Vagina (tissue), 2 donors: ENCODE measurements at places on chromosomes 7 and 10. TPM values are rescaled to one million over a fixed set of nuclear protein-coding genes. Genes with fewer than 3 reads are reported as not detected.

SGPL1 gene
- 33.1 TPM for total RNA-seq

FOXP2 gene
- 29.7 TPM for total RNA-seq

TMEM236 gene
- not detected for total RNA-seq

SYNPO2L gene
- 0.49 TPM for total RNA-seq

NODAL gene
- total RNA-seq = not detected

GRCh38 chr7:75938921-75939320, 24.0 kb downstream of the POR start:
- no peak for DNase-seq

DNA sequence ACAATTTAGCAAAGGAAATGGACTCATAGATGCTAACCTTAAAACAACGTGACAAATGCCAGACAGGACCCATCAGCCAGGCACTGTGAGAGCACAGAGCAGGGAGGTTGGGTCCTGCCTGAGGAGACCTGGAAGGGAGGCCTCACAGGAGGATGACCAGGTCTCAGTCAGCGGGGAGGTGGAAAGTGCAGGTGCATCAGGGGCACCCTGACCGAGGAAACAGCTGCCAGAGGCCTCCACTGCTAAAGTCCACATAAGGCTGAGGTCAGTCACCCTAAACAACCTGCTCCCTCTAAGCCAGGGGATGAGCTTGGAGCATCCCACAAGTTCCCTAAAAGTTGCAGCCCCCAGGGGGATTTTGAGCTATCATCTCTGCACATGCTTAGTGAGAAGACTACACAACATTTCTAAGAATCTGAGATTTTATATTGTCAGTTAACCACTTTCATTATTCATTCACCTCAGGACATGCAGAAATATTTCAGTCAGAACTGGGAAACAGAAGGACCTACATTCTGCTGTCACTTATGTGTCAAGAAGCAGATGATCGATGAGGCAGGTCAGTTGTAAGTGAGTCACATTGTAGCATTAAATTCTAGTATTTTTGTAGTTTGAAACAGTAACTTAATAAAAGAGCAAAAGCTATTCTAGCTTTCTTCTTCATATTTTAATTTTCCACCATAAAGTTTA, 157.6 kb upstream of the LANCL2 start:
- no peak for DNase-seq

- DNase-seq = no peak
Measured at GRCh38 chr10:89138755-89139490, 68.2 kb downstream of the CH25H start.

DNA sequence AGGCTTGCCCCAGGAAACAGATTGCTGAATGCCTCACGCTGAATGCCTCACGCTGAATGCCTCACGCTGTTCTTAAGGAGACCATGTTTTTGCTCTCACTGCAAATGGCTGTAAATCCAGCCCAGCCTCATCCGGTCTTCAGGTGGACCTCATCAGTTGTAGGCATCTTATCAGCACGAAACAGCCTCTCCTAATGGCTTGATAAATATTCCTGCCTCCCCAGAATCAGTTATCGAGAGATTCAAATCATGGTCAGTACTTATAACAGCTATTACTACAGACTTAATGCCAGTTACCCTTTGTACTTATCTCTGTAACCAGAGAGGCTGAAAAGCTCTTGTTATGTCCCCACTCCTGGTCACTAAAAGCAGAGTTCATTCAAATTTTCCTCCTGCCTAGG, 290.6 kb downstream of the FZD1 start:
- no peak for DNase-seq

DNA sequence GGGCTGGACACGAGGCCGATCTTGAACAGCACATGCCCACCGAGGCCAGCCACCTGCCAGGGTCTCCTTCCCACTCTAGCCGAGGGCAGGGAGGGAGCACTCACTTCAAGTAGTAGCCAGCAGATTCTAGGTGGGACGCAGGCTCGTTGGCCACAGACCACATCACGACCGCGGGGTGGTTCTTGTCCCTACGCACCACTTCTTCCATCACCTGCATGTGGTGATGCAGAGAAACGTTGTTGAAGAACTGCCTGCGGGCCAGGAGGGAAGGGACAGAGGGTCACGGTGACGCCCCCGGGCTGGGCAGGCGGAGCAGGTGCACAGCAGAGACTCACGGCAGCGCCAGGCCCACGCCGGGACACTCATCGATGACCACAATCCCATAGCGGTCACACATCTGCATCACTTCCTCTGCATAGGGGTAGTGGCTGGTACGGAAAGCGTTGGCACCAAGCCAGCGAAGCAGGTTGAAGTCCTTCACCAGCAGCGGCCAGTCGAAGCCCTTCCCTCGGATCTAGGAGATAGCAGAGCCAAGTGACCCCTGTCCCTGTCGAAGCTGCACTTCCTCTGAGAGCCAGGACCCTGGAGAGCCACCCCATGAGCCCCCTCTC, 7.7 kb downstream of the GUSB start:
- no peak for DNase-seq

DNA sequence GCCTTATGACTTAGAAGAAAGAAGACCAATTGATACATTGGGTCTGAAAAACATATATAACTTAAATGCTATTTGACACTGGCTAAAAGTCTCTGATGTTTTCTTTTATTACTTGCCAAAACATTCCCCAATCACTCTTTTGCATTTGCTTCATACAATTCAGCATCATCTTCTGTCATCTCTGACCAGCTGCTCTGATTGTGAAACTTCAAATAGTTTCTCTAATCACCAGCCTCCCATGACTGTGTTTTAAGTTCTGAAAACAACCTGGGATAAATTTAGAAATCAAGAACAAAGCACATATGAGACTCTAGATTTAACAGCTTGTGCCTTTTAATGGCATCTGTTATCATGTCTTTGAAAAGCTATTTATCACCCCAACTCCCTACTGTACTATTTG, 208.4 kb upstream of the KCND2 start:
- DNase-seq = no peak

GRCh38 chr10:75097666-75098285, 13.7 kb upstream of the SAMD8 start:
- no peak for DNase-seq

DNA sequence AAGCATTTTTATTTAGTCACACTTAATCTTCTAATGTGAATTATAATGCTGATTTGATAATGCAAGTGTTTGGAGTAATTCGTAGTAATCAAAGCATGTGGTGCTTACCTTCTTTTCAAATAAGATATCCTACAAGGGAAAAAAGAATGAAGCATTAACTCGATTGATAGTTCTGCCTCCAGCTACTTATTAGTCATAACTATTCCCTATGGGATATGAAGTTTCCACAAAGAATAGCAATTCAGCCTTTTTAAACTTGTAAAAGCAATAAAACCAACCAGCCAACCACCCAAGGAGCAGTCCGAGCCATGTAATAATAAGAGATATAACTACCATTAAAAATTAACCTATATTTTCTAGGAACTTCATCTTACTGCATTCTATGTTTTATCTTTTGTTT, 11.6 kb downstream of the COL28A1 start:
- no peak for DNase-seq

- no peak for DNase-seq
Measured at GRCh38 chr7:92528958-92529264, 316 bp downstream of the RBM48 start.

DNA sequence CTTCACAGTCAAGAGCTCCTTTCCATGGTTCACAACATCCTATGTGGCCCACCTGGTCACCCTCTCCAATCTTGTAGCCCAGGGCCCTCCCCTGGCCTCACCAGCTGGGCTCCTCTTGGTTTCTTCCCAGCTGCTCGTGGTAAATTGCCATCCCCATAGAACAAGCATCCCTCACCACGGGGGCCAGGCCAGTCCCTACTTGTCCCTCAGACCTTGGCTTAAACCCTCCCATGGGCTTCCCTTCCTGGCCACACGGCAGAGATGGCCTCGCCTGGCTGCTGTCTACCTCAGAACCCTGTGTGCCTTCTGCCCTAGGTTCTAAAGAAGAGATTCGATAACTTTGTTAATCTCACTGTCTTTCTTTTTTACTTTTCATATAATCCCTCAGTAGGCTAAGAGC, 153.3 kb upstream of the TCERG1L start:
- DNase-seq = no peak
